Cardiac muscle cell (in vitro differentiated cells and primary cell): ENCODE measurements at places on chromosomes 3 and 15. TPM values are rescaled to one million over a fixed set of nuclear protein-coding genes. Genes with fewer than 3 reads are reported as not detected.

DNA sequence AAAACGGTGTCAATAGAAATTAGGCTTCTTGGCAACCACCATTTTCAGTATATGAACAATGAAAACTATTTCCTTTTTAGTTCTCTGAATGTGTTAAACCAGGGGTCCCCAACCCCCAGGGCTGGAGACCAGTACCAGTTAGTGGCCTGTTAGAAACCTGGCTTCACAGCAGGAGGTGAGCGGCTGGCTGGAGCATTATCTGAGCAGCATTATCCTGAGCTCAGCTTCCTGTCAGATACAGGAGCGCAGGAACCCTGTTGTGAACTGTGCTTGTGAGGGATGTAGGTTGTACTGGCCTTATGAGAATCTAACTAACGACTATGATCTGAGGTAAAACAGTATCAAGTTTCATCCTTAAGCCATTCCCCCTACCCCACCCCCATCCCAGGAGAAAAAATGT is 328.7 kb downstream of the ZBBX start:
- DNase-seq = no peak

DNA sequence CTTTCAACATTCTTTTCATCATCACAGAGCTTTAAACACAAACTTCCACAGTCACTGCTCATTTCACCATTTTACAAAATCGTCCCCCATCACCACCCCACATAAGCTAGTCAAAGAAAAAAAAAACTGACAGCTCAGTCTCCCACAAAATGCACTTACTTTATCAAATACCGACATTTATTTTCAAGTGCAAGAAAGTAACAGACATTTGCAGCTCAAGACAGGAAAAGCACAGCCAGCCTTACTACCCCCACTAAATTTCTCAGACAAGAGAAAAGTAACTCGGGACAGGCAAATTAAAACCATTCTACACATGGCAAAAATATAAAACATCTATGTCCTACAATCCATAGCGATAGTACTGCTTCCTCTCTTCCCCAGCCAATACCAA is 402.4 kb downstream of the SHQ1 start:
- no peak for DNase-seq

GRCh38 chr3:176928582-176928931 is 268.7 kb downstream of the TBL1XR1 start:
- DNase-seq = no peak

DNA sequence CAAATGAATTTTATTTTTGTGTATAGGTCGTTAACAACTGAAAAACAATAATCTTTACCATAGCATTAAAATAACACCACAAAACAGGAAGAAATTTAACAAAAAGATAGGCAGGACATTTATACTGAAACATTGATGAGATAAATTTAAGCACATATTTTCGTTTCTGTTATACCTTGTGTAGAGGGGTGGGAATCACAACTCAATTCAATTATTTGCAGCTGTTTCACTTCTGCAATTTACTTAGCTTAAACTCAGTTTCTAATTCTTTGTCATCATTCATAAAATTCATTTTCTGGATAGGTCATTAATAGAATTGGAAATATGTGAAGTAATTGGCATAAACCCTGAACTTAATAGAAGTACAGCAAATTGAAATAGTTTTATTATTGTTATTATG is 42.3 kb downstream of the TP63 start:
- DNase-seq = no peak

DNA sequence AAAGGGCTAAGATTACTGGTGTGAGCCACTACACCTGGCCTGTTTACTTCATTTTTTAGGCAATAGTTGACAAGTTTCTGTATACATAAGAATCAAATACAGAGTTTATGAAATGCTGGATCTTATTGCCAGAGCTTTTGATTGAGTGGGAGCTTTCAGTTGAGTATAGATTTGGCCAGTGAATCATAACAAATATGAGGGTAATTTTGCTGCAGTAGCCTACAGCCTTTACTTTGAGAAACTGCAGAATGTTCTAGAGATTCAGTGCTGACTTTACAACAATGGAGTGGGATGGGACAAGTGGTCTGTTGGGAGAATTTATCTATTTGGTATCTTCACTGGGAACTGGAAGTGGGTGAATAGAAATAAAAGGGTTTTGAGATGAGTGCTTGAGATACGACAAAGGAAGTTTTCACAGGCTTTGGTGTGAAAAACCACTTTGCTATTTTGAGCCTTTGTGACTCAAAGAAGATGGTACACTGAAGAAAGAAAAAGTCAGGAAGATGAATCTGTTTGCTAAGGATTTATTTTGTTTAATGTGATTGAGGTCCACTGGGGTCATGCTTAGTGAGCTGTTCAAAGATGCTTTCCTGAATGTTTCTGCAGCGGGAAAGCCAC is 227.8 kb downstream of the UBE2E2 start:
- DNase-seq = no peak

GRCh38 chr3:30421266-30421665 is 185.1 kb upstream of the TGFBR2 start:
- DNase-seq = peak; percentile 85

- DNase-seq = no peak
These were observed 56.5 kb downstream of the ATP13A4 start for GRCh38 chr3:193498215-193498614.

DNA sequence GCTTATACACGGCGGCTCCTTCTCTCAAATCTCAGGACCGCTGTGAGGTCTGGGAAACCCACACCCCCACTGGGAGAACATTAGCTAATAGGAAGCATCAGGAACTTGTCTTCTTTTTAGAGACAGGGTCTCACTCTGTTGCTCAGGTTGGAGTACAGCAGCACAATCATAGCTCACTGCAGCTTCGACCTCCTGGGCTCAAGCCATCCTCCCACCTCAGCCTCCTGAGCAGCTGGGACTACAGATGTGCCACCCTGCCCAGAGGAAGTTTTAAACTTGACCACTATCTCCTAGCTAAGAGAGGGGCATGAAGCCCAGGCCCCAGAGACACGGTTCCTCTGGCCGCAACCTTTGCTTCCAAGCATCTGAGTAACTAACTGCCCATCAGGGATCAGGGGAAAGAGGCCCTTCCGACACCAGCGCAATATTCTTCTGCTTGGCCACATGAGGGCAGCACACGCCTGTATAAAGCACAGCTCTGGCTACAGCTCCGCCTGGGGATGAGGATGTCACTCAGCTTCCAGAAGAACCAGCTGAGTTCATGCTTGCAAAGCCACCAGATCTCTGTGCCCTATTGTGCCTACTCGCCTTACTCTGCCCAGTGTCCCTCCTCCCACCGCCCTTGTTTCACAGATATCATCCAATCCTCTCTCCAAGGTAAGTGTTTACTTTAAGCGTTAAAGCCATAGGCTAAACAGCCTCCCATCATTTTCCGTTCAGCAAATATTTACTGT is 57.6 kb upstream of the SLC6A11 start:
- DNase-seq = peak; percentile 84

Gene SOX14
- total RNA-seq = not detected in 2 replicates
